ENCODE measurements at places on chromosomes 6 and 20.

DNA sequence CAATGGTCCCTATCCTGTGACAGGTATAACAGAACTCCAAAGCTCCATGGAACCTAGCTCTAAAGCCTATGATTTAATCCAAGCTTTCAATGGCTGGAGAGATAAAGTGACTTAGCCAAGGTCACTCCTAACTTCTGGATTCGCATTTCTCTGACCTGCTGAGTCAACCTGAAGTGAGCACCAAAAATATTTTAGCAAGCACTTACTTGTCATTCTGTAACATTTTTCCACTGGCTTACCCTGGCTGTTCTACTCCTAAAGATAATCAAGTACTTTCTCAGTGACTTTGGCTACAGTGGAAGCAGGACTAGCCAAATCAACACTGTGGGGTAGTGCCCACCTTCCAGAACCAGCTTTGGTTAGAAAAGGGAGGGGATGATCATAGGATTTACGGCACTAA, 188.3 kb downstream of the OGFRL1 start:
- no peak for DNase-seq

GRCh38 chr20:19631410-19631809, 126.6 kb upstream of the RIN2 start:
- no peak for DNase-seq

DNA sequence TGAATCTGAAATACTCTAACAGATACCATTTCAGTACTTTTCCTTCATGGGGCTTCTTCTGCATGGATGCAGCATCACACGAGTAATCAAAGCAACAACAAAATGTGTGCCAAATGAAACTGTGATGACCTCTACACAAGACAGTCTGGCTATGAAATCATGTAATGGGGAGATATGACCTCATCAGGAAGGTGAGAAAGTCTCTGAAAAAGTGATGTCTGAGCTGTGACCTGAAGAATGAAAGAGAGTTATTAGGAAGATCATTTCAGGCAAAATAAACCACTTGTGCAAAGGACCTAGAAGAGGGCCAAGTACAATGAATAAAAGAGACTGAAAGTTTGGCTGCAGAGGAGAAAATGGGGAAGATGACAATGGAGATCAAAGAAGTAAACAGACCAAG, 182.8 kb downstream of the PTPRK start:
- DNase-seq, result peak; percentile 12

DNA sequence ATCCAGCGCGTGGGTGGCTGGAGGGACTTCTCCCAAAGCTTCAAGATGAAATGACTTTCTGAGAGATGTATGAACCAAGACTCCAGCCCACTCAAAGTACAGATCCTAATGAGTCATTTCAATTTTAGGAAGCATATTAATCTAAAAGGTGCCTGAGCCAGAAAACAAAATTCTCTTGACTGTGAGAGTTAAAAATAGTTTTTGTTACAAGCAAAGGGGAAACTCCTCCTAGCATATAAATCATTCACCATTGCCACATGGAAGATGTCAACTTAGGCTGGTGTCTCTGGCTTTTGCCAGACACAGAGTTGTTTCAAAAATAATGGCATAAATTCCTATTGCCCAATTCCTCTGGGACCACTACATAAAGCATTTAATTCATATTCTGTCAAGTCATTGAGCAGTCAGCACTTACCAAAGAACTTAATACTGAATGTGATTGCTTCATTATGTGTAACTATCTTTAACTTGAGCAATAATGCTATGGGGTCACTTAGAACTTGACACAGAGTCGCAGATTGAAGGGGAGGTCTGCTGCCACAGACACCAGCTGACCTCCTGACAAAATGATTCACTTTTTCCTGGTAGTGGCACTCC, 280.6 kb downstream of the SLC35F1 start:
- DNase-seq, result no peak

DNA sequence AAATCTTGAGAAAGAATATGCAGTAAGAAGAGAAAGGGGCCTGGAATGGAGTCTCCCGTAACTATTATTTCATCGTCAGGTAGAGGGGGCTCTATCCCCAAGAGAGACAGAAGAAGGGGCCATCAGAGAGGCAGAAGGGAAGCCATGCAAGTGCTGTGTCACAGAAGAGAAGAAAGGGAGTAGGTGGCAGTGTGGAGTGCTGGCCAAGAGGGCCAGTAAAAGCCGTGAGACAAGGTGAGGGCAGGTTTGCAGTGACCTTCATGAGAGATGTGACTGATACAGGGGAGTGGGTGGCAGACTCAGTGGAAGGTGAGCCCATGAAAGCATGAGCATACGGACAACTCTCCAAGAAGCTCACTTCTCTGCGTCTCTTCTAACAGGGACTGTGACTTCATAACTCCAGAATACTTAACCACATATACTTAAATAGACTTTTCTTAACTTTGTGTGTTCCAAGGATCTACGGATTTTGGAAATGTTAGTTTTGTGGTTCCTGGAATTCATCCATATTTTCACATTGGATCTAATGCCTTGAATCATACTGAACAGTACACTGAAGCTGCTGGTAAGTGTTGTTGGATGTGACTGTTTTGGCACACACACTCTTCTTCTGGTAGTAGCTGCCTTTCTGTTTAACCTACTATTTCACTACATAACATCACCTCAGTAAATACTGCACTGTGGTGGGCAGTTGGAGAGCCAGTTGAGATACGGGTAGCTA, 15.6 kb downstream of the PM20D2 start:
- DNase-seq, result no peak

DNA sequence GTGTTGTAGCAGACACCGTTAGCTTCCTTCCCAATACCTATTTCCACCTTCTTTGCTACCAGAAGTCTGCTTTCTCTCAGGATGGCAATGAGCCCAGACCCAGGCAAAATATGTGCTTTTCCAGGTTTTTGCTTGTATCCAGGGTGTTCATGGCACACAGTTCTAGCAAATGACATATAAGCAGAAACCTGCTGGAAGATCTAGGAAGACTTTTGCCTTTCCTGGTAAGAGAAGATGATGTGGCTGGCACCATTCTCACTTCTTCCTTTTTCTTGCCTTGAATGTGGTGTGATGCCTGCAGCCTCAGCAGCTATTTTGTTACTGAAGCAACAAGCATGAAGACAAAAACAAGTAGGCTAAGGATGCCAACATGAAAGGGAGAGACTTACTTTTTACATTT, 19.2 kb upstream of the TBC1D22B start:
- DNase-seq, result no peak

- DNase-seq, result no peak
These were observed 25.5 kb upstream of the MAPK13 start for GRCh38 chr6:36104836-36105235.

- DNase-seq, result no peak
These were observed 6.2 kb upstream of the GHRH start for GRCh38 chr20:37267667-37268313.

DNA sequence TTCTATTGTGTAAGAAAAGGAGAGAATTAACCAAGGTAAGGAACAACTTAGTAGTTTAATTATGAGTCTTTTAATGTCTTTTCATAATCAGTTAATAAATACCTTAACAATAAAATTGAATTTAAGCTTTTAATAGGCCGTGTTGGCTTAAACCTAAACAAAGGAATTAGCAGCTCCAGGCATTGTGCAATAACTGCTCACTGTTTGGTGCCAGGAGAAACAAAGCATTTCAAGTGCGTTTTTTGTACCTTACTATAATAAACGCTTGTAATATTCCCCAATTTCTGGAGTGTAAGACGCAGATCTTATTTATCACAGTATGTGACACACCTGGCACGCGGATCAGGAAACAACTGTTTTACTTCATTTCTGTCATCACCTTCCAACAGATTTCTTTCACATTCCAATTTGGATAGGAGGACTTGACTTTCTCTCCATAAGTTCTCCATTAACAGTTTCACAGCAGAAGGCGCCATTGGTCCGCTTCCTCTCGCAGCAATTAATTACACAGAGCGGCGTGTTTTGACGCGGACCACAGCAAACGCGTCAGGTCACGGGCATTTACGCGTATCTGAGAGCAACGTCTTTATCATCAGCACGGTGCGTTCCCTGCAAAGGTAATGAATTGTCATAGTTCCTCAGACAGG, 335.8 kb upstream of the NT5E start:
- DNase-seq, result no peak

DNA sequence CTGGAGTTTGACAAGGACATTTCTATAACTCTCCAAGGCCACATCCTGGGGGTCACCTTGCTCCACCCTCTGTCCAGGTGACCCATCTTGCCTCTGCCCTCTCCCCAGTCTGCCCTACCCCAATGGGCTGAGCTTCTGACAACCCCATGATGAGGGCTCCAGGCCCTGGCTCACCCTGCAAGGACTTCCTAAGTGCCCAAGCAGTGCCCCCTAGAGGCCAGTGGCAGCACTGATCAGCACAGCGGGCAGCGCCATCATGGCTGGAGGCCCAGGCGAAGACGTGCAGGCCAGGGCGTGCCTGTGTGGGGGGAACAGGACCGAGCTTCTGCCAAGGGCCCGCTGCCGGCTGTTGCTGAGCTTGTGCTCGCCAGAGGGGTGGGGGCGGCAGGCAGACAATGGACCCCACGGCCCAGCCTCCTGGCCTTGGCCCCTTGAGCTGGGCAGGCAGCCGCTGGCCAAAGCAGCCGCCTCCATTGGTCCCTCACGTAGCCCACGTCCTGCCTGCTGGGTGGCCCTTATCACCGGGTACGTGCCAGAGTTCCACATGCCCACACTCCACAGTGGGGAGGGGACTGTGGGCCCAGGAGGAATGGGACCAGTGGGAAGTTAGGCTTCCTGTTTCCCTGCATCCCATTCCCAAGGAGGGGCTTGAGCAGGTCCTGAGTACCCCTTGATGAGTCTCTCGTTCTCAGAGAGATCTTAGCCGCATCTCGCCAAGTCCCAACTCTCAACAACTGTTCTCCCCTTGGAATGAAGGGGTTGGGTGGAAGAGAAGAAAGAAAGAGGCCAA, 64.3 kb downstream of the MRPL14 start:
- no peak for DNase-seq

GRCh38 chr6:155980768-155981079, 525.1 kb upstream of the NOX3 start:
- DNase-seq, result no peak

DNA sequence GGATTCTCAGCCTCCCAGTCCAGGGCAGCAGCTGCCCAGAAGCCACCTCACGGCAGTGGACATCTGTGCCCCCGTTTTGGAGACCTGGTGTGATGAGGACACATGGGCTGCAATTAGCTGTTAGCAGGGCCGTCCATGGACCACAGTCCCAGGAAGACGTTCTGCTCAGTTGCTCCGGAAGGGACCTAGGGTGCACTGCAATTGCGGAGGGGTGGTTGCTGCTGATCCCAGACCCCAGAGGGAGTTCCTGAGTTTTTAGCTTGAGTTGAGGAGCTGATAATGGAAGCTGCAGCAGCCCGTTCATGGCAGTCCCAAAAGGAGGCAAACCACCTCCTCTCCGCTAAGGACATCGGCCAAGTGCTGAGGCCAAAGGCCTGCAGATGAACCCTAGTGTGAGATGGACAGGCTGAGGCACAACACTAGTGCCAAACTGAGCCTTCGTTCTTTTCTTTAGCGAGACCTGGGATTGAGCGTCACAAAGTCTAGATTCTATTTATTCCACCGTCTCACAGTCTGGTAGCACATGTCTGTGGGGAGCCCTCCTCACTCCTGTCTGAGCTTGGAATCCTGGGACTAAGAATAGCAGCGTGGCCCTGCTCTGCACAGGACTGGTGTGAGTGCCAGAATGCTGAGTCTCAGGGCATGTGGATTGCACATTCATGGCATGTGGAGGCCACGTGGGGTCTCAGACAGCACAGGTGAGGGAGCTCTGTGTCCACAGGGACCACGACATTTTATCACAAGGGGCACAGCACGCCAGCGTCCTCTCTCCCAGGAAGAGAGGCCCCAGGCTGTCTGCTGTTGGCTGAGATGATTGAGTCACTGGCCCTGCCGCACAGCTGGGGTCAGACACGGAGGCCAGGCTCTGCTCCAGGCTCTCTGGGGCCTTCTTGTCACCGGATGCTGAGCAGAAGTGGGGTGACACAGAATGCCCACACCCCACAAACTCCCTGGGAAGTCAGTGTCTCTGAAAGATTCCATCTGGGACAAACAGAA, 113.4 kb downstream of the PSMB1 start:
- DNase-seq, result no peak

GRCh38 chr6:156978948-156979347, 201.8 kb downstream of the ARID1B start:
- DNase-seq, result no peak

DNA sequence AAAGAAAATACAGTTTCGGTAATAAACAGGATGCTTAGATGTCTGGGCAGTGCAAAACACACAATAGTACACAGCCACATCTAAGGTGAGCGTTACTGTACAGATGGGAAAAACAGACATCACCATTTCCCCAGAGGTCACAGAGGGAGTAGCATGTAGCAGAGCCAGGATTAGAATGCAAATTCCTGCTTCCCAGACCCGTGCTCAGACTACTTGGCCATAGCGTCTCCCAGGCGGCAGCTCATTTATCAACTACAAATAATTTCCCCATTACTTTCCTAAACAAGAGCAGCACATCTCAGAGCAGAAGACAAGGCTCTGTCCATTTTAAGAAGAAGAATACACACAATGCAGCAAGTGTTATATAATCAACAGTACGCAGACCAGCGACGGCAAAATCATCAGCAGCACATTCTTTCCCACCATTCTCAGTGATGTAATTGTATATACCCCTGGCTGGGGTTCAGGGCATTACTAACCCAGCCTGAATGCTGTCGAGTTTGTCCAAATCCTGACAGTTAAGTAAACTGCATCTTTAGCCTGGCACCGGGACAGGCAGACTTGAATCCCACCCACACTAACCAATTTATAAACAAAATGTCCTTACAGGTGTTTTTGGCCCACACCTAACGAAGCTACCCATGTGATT, 61.9 kb downstream of the CNKSR3 start:
- peak; percentile 52 for DNase-seq

- no peak for DNase-seq
These were observed 16.2 kb downstream of the STAU1 start for GRCh38 chr20:49171909-49172308.

GRCh38 chr6:37589198-37589597, 89.5 kb upstream of the CCDC167 start:
- DNase-seq, result no peak

GRCh38 chr6:72376736-72377135, 245.1 kb upstream of the KCNQ5 start:
- DNase-seq, result no peak

DNA sequence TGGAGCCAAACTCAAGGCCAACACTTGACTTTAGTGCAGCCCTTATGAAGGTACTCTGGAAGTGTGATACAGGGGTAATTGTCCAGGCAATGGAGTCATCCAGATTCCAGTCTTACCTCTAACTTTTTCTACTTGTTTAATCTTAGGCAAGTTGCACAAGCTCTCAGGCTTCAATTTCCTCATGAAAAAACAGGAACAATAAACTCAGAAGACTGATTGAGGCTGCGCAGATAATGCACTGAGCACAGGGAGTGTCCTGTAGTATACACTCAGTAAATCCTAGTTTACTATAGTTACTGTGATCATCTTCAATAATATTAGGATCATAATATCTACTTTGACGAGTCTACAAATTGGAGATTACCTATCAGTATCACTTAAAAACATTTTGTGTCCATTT, 127.5 kb upstream of the SMLR1 start:
- no peak for DNase-seq

- DNase-seq, result no peak
These were observed 71.3 kb downstream of the DZANK1 start for GRCh38 chr20:18395544-18395943.
